ENCODE measurements at places on chromosomes 1 and 21. TPM values are rescaled to one million over a fixed set of nuclear protein-coding genes. Genes with fewer than 3 reads are reported as not detected.

CLDN17 gene
- polyA plus RNA-seq, result not detected

TLR5 gene
- polyA plus RNA-seq, result 0.91 TPM

SLAMF7 gene
- 5.3 TPM for polyA plus RNA-seq

ZFP69B gene
- 1.3 TPM for polyA plus RNA-seq

FMOD gene
- polyA plus RNA-seq, result not detected
